Activated naive CD4-positive, alpha-beta T cell (primary cell): ENCODE measurements at places on chromosomes 12 and 14.

- DNase-seq = no peak
Measured at GRCh38 chr12:130076126-130076525, 86.1 kb upstream of the FZD10 start.

- DNase-seq = no peak
Measured at GRCh38 chr12:108305520-108305919, 33.6 kb downstream of the CMKLR1 start.

DNA sequence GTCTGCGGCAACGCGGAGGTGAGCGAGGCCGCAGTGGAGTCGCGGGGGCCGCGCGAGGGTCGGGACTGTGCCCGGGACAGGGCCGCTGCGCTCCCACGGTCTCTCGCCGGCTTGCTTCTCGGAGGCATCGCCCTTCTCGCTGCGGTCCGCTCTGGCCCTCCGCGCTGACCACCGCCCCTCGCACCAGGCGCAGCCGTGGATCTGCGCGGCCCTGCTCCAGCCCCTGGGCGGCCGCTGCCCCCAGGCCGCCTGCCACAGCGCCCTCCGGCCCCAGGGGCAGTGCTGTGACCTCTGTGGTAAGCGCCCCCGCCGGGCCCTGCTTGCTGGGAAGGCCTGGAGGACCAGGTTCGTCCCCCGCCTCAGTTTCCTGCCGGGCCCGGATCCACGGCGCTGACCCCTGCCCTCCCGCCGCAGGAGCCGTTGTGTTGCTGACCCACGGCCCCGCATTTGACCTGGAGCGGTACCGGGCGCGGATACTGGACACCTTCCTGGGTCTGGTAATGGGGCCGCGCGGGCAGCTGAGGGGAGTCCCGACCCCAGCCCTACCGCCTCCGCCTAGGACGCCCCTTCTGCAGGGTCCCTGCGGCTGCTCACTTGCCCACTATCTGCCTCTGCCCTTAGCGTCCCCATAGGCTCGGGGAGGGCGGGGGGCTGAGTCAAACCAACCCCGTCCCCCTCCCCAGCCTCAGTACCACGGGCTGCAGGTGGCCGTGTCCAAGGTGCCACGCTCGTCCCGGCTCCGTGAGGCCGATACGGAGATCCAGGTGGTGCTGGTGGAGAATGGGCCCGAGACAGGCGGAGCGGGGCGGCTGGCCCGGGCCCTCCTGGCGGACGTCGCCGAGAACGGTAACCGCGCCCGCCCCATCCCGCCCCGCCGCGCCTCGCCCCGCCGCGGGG, 7.0 kb downstream of the AMN start:
- DNase-seq = no peak

DNA sequence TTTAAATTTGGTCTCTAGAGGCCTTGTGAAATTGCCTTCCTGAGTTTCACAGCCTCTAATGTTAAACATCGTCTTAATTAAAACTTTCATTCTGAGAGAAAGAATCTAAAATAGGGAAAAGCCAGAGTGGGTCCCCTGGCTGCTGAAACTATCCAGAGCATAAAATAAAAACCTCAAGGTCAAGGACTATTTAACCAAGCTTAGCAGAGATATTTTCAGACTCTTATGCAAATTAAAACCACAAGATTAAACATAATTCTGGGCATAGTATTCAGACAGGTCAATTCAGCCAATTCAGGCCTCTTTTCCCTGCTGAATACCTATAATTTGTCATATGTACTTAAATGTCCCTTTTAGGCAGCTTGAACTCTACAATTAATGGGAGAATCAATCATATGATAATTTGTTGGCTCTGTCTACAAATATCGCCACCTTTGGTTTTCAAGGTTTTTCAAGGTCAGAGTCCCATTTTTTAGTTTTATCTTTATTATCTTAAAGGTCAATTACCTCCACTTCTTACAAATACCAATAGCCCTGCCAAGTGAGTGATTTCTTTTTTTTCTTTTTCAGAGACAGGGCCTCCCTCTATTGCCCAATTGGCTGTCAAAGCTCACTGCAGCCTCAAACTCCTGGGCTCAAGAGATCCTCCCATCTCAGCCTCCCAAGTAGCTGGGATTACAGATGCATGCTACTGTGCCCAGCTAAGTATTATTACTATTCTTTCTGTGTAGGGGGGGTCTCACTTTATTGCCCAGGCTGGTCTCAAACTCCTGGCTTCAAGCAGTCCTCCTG, 257.1 kb downstream of the PHLDA1 start:
- DNase-seq = no peak

DNA sequence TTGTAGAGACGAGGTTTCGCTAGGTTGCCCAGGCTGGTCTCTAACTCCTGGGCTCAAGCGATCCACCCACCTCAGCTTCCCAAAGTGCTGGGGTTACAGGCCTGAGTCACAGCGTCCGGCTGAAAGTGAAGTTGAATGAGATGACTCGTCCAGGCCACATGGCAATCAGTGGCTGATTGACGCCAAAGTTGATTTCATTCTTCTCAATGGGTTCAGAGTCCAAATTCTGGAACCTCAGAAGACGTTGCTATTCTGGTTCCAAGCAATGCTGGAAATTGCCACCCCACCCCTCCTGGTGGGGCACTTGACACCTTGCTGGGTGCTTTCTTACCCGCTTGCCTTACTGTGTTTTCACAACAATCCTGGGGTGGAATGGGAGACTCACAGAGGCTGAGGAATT, 14.9 kb downstream of the ABCB9 start:
- DNase-seq = no peak

GRCh38 chr12:7959701-7960121, 23.7 kb upstream of the SLC2A3 start:
- DNase-seq = peak; percentile 4

DNA sequence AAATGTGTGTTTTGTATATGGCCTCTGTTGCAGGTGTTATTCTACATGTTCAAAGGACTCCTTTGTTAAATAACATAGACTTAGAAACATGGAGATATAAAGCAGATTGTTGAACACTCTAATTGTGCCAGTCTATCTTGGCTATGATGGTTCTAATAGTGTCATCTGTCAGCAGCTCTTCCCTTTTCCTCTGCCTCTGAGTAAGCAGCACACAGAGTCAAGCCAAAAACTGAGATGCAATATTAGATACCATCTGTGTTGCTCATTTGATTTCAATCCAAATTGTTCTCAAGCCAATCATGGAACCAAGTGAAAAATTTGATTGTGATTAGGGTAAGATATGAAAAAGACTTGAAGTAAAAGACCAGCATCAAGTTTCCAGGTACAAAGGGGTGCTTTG, 871.1 kb upstream of the MGAT4C start:
- DNase-seq = no peak

DNA sequence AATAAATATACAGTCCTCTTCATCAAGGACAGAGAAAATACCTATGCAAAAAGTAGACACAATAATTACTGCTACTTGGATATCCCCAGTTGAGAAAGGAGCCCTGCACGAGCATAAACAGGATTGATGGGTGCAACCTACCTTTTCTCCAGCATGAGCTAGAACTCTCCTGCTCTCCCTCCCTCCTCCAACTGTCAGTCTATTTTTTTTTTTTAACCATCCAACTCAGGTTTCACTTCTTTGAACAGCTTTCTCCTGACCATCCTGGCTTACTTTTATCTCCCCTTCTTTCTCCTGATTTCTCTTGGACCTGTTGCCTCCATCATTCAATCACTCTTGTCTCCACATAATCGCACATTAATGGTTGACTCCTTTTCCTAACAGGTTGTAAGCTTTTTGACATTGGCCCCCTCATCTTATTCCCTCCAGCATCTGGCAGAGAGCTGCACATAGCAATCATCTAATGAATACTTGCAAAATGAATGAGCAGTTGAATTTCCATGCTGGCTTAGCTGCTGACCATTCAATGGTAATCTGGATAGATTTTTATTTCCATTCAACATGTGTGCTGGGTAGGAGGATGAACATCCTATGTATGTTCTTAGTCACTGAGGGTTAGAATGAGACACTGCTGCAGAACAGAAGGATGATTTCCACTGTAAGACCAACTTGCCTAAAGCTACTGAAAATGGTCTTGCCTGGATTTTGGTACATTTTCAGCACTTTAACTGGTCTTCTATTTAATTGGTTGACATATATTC, 24.4 kb downstream of the MYBPC1 start:
- DNase-seq = no peak

GRCh38 chr14:30214461-30215090, 286.9 kb upstream of the PRKD1 start:
- DNase-seq = no peak

DNA sequence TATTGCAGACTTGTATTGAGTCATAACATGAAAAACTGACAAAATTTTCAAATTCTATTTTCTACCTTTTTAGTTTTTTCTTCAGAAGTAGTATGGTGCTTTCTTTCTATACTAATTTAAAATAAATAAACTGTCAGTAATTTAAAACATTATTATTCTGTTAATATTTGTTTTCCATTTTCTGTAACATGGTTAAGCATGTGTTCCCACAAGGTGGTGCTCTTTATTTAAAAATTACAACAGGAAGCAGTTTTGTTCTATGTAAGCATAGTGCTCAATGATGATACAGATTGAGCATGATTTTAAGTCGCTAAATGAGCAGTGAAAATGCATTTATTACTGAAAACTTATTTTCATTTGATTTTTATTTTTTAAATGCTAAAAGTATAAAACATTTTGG, 114.6 kb downstream of the PPFIA2 start:
- no peak for DNase-seq

GRCh38 chr12:124168016-124168786, 126.7 kb upstream of the RFLNA start:
- no peak for DNase-seq

GRCh38 chr12:119235197-119235751, 56.5 kb downstream of the HSPB8 start:
- DNase-seq = no peak

DNA sequence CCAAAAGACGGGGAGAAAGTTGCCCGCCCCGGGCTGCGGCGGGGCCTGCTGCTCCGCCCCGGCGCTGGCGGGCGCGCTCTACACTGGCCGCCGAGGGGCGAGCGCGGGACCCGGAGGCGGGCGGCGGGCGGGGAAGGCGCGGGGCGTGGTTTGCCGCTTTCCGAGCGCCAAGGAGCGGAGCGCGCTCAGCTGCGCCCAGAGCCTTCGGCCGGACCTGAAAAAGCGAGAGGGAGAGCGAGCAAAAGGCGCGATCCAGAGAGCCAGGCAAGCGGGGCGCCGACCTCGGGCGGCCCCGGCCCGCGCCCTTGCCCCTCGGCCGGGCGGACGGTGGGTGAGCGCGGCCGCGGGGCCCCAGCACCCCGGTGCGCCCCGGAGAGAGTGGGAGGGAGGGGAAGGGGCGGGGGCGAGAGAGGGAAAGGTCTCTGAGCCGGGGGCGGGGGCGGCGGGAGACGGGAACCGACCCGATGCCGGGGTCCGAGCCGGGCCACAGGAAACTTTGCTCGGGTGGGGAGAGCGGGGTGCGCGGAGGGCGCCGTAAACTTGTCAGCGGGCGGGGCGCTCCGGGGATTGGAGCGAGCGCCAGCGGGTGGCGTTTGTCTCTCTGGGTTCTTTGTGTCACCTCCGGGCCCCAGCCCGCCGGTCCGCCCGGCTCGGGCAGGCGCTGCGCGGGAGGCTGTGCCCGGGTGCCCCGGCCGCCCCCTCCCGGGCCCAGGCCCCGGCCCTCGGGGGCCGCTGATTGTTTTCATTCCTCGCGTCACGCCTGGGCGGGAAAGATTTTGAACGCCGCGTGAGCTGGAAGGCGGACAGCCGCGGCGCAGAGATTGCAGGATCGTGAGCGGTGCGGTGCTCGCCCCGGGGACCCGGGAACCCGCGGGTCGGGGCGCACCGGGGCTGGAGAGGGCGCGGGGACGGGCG, at the start of gene SYNE2:
TSS of gene SYNE2 (plus strand) at position 188 of the 915 bp plus-strand sequence. CDS start 56,145 bp downstream, outside the sequence.
- peak; percentile 72 for DNase-seq

GRCh38 chr12:49819786-49820185, 8.4 kb downstream of the NCKAP5L start:
- no peak for DNase-seq

DNA sequence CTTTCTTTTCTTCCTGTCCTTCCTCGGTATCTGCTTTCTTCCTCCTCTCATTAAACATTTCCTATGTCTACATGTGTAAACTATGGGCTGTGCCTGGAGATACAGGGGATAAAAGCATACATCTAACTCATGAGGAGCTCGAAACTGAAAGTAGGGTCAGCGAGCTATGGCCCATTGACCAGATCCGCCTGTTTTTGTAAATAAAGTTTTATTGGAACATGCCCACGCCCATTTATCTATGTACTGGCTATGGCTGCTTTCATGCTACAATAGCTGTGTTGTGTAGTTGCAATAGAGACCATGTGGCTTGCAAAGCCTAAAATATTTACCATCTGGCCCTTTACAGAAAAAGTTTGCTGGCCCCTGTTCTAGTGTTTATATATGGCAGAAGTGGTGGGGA, 500.8 kb upstream of the GARIN6 start:
- no peak for DNase-seq

- no peak for DNase-seq
Measured at GRCh38 chr12:80018119-80018518, 81.2 kb upstream of the OTOGL start.

DNA sequence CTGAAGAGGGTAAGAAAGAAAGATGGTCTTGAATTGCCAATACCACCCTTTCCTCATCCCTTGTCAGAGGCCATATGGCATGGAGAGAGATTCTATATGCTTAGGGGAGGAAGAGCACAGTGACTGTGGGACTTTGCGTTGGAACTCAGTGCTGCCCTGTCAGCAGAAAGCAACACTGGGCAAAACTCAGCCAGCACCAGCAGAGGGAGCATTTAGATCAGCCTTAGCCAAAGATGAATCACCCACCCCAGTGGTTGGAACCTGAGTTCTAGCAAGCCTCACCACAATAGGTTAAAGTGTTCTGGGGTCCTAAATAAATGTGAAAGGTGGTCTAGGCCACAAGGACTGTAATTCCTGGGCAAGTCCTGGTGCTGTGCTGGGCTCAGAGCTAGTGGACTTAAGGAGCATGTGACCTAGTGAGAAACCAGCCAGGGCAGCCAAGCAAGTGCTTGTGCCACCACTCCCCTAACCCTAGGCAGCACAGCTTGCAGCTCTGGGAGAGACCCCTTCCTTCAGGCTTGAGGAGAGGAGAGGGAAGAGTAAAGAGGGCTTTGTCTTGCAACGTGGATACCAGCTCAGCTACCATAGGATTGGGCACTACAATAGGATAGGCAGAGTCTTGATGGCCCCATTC, 11.4 kb upstream of the BCAT1 start:
- DNase-seq = no peak

DNA sequence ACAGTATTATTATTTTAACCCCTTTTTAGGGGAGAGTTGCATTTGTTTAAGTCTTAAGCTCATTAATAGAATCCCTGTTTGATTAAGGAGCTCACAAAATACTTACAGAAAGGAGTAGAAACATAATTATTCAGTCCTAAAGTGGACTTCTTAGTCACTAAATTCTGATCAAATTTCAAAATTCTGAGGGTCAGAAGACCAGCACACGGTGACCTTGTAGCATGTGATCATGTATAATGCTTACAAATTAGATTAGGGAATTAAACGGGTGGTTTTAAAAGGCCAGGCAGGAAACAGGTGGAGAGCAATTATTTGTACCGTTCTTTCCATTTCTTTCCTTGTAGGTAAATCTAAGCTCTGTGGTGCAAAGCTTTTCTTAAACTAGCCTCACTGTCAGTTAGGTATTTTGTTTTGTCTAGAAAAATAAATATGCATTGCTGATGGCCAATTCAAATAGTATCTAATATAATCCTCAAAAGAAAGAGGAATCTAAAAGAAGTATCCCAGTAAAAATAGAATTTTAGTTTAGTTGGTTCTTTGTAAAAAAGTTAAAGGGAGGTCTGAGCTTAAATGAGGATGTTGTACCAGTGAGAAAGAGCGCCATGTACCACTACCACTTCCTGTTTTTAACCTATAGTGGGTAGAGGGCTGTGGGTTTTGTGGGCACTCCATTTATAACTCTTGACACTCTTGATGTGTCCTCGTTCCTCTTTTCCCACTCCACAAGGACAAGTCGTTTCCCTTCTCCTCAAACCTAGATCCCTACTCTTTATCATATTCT, 51.1 kb downstream of the SLC38A1 start:
- no peak for DNase-seq

GRCh38 chr12:131905630-131906091, 11.2 kb downstream of the ULK1 start:
- no peak for DNase-seq
